Heart right ventricle (tissue), 16 donors: ENCODE measurements at places on chromosomes 7 and 10. TPM values are rescaled to one million over a fixed set of nuclear protein-coding genes. Genes with fewer than 3 reads are reported as not detected.

Gene FAM131B
- 0.21 TPM for total RNA-seq

DNA sequence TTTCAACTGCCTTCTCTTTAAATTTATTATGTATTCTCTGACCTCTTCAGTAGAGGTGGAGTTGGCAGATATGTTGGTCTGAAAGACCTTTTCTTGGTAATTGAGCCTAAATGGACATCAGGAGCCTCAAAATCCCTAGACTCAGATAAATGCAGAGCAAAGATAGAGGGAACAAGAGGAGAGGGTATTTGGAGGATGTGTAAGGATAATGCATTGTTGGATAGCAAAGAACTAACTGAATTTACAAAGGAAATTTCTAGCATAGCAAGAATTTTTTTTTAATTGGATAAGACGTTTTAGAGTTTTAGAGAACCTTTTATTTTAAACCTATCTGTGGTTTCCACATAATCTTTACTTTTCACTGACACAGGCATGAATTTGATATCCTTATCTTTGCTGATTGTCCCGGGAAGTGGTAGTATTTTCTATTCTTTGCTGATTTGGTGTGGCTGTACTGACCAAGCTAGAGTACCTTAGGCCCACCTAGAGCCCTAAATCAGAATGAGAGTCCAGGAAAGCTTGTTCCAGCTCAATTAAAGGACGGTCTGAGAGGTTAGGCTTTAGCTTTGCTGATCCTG, 91.3 kb downstream of the NRF1 start:
- peaks cover 7% of the 10 kb centered on the region for H3K36me3 ChIP-seq
- no peak for DNase-seq
- H3K27me3 ChIP-seq = no peaks in the 10 kb centered on the region
- no peak overlapping the region for H3K27ac ChIP-seq
- H3K4me1 ChIP-seq = no peaks in the 10 kb centered on the region
- H3K4me3 ChIP-seq = no peak overlapping the region

DNA sequence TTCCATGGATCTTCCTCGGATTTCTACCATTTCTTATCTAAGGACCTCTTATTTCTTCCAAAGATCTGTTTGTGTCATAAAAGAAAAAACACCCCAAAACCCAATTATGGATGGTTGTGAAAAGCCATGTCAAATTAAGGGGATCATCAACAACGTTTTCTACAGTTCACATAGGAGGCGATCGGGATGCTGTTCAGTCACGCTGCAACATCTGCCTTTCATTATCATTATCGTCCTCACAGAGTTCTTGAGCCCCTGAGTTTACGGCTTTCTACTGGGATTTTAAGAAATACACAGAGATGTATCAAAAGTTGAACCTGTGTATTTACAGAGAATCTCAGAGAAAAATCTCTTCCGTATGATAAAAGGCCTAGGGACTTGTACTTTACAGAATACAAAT, 101.4 kb downstream of the GRM8 start:
- H3K4me1 ChIP-seq = no peaks in the 10 kb centered on the region
- no peak overlapping the region for H3K27ac ChIP-seq
- no peaks in the 10 kb centered on the region for H3K36me3 ChIP-seq
- no peaks in the 10 kb centered on the region for H3K27me3 ChIP-seq
- no peak overlapping the region for H3K4me3 ChIP-seq

DNA sequence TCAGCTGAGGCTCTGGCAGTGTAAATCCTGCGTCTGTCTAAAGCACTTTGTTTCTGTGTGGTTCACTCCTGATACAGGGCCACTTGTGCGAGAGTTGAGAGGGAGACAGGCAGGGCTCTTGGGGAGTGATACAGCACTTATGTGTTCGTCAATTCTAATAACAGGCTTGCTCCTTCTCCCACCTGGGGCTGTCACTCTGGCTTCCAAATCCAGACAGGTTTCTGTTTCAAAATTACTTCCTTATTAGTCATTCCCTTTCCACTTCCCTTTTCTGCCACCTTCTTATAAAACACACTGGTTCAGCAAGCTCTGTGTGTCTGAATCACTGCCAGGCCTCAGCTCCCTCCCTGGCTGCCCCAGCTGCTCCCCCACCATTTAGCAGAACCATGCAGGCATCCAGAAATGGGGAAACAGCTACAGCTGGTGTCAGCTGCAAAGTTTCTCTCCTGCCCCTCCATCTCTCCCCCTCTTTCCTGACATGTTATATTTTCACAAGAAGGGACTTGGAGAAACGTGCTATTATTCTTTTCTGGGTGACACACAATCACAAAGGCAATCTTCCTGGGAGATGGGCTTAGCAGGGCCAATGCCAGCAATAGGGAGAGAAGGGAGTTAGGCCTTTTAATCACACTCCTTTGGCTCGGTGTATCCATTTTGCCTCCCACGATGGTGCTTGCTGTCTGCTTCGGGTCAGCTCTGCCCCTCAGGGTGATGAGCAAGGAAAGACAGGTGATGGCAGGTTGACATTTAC, 58.4 kb upstream of the ZNRF2 start:
- H3K4me1 ChIP-seq = peaks cover 27% of the 10 kb centered on the region
- H3K36me3 ChIP-seq = no peaks in the 10 kb centered on the region
- H3K4me3 ChIP-seq = no peak overlapping the region
- H3K27me3 ChIP-seq = no peaks in the 10 kb centered on the region
- H3K27ac ChIP-seq = no peak overlapping the region

GRCh38 chr10:73862011-73862410, 12.3 kb downstream of the CAMK2G start:
- no peak for DNase-seq
- H3K4me1 ChIP-seq = no peaks in the 10 kb centered on the region
- H3K27me3 ChIP-seq = no peaks in the 10 kb centered on the region
- no peak overlapping the region for H3K27ac ChIP-seq

DNA sequence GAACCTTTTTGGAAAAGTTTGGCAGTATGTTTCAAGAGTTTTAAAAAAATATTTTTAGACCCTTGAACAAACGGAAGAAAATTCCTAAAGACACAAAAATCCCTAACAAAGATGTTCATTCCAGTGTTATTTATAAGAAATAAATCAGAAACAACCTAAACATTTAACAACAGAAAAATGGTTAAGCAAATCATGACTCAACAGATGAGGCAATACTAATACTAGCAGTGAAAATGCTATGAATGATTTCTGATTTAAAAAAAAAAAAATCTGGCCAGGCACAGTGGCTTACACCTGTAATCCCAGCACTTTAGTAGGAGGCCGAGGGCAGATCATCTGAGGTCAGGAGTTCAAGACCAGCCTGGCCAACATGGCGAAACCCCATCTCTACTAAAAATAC, 61.0 kb downstream of the ARHGAP12 start:
- H3K4me1 ChIP-seq = peaks cover 31% of the 10 kb centered on the region
- no peaks in the 10 kb centered on the region for H3K27me3 ChIP-seq
- no peak overlapping the region for H3K27ac ChIP-seq
- no peak overlapping the region for H3K4me3 ChIP-seq
- H3K36me3 ChIP-seq = no peaks in the 10 kb centered on the region

GRCh38 chr7:114130866-114131265, 212.1 kb upstream of the PPP1R3A start:
- no peak overlapping the region for H3K27ac ChIP-seq
- H3K27me3 ChIP-seq = no peaks in the 10 kb centered on the region
- no peak overlapping the region for H3K4me3 ChIP-seq

Gene GIMAP4
- total RNA-seq = 57.8 TPM

DNA sequence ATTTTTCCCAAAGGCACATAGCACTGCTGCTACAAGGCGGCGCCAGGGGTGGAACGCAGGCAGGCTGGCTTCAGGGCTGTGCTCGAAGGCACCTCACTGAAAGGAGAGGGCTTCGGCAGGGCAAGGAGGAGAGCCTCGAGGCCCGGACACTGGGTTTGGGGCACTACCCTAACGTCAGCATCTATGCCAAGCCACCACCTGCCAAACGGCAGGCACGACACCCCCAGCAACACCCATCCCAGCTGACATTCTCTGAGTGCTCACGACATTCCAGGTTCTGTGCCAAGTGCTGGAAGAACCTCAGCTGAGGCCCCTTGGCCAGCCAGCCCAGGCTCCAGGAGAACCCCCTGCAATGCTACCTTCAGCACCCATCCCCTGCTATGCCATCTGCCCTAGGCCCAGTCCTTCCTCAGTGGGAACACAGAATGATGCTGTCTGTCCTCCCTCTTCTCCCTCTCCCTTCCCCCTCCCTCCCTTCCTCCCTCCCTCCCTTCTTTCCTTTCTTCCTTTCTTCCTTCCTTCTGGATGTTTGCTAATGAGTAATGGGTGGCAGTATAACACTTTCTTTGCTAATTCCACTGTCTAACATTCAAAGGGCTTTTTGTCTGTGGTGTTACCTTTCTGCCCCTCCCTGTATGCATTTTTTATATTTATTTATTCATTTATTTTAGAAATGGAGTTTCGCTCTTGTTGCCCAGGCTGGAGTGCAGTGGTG, 24.3 kb downstream of the ZCCHC24 start:
- H3K27me3 ChIP-seq = no peaks in the 10 kb centered on the region
- H3K36me3 ChIP-seq = peaks cover 65% of the 10 kb centered on the region
- DNase-seq = no peak
- H3K27ac ChIP-seq = peak overlapping the region; percentile 35
- peaks cover 21% of the 10 kb centered on the region for H3K4me1 ChIP-seq

- no peaks in the 10 kb centered on the region for H3K36me3 ChIP-seq
- H3K4me1 ChIP-seq = peaks cover 14% of the 10 kb centered on the region
- no peaks in the 10 kb centered on the region for H3K27me3 ChIP-seq
- H3K4me3 ChIP-seq = no peak overlapping the region
These were observed 225.0 kb downstream of the AUTS2 start for GRCh38 chr7:69823151-69823744.

Gene SFMBT2
- 11.0 TPM for total RNA-seq

DNA sequence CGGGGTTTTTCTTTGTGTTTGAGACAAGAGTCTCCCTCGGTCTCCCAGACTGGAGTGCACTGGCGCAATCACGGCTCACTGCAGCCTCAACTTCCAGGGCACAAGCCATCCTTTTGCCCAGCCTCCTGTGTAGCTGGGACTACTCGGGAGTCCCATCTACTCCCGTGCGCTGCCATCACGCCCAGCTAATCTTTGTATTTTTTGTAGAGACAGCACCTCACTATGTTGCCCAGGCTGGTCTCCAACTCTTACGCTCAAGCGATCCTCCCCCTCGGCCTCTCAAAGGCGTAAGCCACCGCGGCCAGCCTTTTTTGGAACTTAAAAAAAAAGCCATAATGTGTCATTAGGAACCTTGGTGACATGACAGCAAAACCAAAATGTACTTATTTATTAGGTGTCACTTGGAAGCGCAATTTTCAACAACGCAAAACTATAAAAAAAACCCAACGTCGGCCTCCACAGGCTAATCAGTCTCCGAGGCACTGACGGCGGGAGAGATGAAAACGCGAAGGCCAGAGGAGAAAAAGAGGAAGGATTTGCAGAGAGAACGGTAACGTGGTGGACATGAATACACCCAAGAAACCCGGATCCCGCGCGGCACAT, 911 bp upstream of the HNRNPH3 start:
- H3K36me3 ChIP-seq = no peaks in the 10 kb centered on the region
- H3K27me3 ChIP-seq = no peaks in the 10 kb centered on the region
- peak overlapping the region; percentile 81 for H3K4me3 ChIP-seq
- H3K4me1 ChIP-seq = peaks cover 19% of the 10 kb centered on the region
- peak; percentile 36 for DNase-seq

DNA sequence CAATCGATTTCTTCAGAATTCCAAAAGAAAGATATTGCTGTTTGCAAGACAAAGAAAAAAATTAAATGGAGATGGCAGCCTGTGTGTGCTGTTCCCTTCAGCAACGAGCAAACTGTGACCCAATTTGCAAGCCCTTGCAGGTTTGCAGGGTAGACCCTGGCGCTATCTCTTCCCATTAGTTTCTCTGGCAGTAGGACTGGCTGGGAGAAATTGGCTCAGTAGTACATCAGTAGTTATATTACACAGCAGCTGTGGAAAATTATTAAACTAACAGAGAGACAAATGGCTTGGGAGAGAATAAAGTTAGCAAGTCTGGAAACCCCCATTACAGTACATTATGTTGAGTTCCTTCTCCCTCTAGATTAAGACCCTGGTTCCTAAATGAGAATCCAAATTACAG, 116.4 kb upstream of the ITGB1 start:
- no peak overlapping the region for H3K4me3 ChIP-seq
- DNase-seq = no peak
- no peaks in the 10 kb centered on the region for H3K4me1 ChIP-seq

- no peaks in the 10 kb centered on the region for H3K36me3 ChIP-seq
- peaks cover 32% of the 10 kb centered on the region for H3K4me1 ChIP-seq
- no peaks in the 10 kb centered on the region for H3K27me3 ChIP-seq
- no peak overlapping the region for H3K27ac ChIP-seq
These were observed 59.7 kb downstream of the CPED1 start for GRCh38 chr7:121048195-121048594.

Gene HIPK2
- 121 TPM for total RNA-seq

- H3K27me3 ChIP-seq = no peaks in the 10 kb centered on the region
- no peak for DNase-seq
- no peaks in the 10 kb centered on the region for H3K36me3 ChIP-seq
- no peak overlapping the region for H3K4me3 ChIP-seq
- H3K4me1 ChIP-seq = no peaks in the 10 kb centered on the region
- no peak overlapping the region for H3K27ac ChIP-seq
These were observed 24.5 kb downstream of the TRDMT1 start for GRCh38 chr10:17177014-17177413.

Gene CNOT4
- total RNA-seq = 24.4 TPM

Gene RBM20
- 123 TPM for total RNA-seq

DNA sequence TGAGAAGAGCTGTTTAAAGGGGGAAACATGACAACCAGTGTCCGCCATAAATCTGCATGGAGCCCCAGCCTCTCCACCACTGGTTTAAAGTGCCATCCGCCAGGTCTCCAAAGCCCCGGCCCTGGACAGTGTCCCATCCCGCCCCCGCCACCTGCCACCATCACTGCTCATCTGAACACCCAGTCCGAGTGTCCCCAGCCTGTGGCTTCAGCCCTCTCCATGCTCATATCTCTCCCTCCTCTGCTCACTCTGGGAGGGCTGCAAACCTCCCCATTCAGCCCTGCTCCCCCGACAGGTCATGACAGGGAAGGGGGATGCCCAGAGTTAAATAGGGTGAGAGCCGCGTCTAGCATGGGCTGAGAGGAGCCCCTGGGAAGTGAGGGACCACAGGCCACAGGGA, 266.2 kb downstream of the DNAJB6 start:
- H3K27ac ChIP-seq = no peak overlapping the region
- H3K4me1 ChIP-seq = no peaks in the 10 kb centered on the region
- no peak overlapping the region for H3K4me3 ChIP-seq
- no peak for DNase-seq

DNA sequence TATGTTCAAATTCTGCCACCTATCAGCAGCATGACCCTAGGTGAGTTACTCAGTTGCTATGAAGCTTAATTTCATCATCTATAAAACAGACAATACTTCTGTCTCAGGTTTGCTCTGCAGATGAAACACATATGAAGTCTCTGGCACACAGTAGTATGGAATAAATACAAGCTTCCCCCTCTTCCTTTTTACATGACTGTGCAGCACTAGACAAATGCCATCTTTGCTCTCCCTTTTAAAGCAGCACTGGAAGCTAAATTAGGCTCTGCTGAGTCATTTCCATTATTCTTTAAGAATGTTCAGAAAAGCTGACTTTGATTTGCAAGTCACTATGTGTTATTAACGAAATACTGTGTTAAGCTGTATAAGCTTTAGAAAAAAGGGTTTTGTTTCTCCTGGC, 40.7 kb upstream of the ANAPC16 start:
- H3K4me1 ChIP-seq = peaks cover 46% of the 10 kb centered on the region
- no peak for DNase-seq
- peak overlapping the region; percentile 72 for H3K27ac ChIP-seq
- H3K27me3 ChIP-seq = no peaks in the 10 kb centered on the region
- H3K36me3 ChIP-seq = peaks cover 12% of the 10 kb centered on the region
- no peak overlapping the region for H3K4me3 ChIP-seq

Gene CHN2
- total RNA-seq = 54.9 TPM

- H3K27ac ChIP-seq = no peak overlapping the region
- no peak overlapping the region for H3K4me3 ChIP-seq
- H3K27me3 ChIP-seq = no peaks in the 10 kb centered on the region
- no peak for DNase-seq
- H3K4me1 ChIP-seq = no peaks in the 10 kb centered on the region
These were observed 420.2 kb downstream of the CDC14C start for GRCh38 chr7:49344556-49344955.
